Tongue (tissue), 3 donors: ENCODE measurements at places on chromosomes 5 and 9.

DNA sequence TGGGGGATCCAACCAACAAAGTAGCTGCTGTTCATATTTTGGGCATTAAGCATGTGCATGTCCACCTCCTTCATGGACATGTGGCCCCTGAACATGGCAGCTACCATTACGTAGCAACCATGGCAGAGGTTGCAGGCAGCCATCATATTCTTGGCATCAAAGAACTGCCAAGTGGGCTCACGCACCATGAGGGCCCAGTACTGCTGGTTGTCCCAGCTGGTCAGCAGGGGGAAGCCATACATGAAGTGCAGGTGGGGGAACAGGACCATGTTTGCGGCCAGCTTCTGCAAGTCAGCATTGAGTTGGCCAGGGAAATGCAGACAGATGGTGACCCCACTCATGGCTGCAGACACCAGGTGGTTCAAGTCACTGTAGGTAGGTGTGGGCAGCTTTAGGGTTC, 9.5 kb downstream of the MTAP start:
- DNase-seq, result no peak

DNA sequence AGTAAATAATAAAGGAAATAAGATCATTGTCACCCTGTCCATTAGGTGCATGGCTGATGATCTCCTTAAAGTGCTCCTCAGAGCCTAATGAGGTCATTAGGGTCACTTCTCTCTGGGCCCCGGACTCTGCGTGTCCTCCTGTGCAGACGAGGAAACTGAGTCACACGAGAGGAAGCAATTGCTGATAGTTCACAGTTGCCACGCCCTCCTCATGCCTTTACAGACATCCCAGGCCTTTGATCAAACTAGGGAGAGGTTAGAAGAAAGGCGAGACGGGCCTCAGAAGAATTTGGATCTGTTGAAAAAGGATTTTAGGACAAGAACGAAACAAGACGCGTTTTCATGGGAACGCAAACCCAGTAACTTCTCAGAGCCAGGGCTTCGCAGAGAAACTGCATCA, 32.0 kb upstream of the MSX2 start:
- no peak for DNase-seq

DNA sequence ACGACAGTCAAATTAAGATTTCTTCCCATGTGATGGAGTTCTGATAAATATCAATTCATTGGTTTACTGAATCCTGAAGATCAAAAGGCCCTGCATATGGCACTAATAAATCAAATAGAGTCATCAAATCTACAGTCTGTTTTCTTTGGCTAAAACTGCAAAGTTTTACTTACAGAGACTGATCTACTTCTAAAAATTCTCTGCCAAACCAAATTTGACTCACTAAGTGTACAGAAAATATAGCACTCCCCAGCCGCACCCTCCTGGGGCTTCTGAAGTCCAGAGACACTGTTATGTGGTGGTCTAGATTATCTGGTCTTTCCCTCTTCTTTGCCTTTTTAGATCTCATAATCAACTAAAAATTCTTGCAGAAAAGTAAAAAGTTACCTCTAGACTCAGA, 237.7 kb downstream of the MLLT3 start:
- no peak for DNase-seq

DNA sequence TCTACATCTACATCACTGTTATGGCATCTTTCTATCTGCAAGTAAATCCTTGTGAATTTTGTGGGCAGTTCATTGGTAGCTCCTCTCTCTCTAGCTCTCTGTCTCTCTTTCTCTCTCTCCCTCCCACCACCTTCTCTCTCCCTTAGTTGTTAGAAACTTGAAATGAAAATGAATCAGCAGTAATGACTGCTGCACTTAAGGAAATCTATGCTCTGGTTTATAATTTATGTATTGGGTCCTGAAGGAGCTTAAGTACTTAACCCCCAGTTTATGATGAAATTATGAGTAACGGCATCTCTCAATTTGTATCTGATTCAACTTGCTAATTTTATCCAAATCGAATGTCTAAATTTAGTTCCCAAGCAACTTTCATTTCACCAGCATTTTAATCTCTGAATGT, 52.0 kb upstream of the PTGER4 start:
- DNase-seq, result no peak
